ENCODE measurements at places on chromosomes 11 and 22.
A peak's percentile ranks its signal among the peaks of the same experiment; 100 is the strongest.

GRCh38 chr11:13908535-13908934, 54.0 kb upstream of the SPON1 start:
- no peak for DNase-seq

DNA sequence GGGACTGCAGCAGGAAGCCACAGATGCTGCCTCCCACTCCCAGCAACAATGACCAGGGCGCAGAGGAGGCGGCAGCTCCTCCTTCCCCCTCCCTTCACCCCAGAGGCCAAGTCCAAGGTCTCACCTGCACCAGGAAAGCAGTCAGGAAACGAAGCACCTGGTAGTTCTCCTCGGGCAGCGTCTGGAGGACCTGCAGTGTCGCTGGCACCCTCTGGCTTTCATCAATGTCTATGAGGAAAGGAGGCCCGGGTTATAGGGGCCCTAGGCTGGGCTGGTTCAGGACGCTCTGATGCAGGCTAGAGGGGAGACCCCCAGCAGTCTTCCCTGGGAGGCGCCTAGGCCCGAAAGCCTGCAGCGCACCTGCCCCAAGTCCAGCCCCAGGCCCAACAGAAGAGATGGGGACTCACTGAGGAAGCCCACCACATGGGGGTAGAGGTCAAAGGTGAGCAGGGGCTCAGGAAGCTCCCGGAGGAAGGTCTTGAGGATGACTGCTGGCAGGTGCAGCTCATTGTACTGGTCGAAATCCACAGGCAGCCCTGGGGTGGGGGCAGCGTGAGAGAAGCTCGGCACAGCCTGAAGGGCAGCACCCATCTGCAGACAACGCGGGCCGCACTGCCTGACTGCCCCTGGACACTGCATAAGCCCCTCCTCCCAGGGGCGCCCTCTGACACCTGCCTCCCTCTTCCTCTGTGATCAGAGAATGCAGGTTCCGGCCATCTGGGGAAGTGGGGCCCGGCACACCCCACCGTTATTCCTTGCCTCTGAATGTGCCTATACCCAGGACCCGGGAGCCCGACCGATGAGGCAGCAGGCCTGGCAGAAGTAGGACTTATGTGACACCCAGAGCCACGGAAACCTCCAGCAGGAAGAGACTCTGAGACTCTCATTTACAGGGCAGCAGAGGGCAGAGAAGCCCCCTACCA, 20.9 kb downstream of the ARHGAP1 start:
- DNase-seq = no peak

DNA sequence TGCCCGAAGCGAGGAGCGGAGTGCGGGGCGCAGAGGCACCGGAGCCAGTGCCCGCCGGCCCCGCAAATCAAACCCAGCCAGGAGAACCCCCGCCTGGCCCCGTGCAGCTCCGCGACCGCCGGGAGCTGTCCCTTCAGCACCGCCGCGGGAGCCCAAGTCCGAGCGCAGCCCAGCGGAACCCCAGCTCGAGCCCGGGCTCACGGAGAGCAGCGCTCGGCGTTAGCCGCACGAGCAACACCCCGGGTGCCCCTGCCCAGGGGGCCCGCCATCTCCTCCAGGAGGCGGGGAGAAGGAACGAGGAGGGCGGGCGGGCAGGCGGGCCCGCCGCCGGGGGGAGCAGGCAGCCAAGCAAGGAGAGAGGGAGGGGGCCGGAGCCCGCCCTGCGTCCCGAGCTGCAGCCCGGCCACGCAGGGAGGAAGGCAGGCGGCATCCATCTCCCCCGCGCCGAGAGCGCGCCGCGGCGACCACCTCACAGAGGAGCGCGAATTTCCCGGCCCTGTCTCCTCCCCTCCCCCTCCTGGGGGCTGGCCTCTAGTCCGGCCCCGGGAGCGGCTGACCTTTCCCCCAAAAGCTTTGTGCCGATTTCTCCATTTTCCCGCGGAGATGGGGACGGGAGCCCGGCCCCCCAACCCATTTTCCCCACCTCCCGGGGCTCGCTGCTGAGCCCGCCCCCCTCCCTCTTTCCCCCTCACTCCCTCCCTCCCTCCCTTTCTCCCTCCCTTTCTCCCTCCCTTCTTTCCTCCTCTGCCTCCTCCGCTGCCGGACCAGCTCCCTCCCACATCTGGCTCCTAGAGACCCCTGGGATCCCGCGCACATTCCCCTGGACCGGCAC, 621 bp downstream of the KCNC1 start:
- peak; percentile 49 for DNase-seq

DNA sequence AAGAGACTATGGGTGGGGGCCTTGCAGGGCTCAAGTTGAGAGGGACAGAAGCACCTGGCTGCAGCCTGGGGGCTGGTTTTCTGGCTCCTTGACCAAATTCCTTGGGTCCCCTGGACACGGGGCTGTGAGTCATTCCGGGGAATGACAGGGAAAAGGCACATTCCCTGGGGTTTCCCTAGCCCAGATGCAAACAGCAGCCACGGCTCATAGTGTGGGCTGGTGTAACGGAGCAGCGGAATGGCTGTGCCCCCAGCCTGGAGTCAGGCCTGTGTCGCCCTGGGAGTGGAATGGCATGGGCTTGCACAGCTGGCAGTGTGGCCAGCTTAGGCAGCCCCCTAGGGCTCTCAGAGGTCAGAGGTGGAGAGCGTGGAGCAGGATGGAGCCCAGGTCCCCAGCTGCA, 77.6 kb upstream of the KCNQ1OT1 start:
- no peak for DNase-seq

DNA sequence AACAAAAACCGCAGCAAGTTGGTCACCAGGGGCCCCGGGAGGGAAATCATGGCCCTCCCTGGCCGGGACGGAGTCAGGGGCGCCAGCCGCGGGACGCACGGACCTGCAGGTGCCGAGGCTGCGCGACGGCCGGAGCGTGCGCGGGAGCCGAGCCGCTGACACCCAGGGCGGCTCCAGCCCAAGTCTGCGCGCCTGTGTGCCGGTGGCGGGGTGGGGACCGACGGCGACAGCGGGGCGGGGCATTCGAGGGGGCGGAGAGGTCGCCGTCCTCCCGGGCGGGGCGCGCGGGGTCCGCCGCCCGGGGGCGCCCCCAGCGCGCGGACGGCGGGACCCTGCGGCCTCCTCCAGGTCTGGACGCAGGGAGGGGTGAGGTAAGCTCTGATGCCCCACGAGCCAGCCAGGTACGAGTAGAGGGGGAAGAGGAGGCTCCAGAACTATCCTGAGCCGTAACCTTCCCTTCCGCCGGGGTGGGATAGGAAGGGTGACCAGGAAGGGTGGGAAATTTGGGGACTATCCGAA, at the start of gene ESAM:
TSS of gene ESAM (minus strand) at position 186 of the 519 bp plus-strand sequence. CDS start at position 50, 136 bp downstream.
- DNase-seq = peak; percentile 27

Data from Kasumi-1 (cell line).